ENCODE measurements at places on chromosomes 5 and 9. TPM values are rescaled to one million over a fixed set of nuclear protein-coding genes. Genes with fewer than 3 reads are reported as not detected.

- no peak for DNase-seq
Observed at GRCh38 chr5:2579126-2579525, 172.4 kb downstream of the IRX2 start.

DNA sequence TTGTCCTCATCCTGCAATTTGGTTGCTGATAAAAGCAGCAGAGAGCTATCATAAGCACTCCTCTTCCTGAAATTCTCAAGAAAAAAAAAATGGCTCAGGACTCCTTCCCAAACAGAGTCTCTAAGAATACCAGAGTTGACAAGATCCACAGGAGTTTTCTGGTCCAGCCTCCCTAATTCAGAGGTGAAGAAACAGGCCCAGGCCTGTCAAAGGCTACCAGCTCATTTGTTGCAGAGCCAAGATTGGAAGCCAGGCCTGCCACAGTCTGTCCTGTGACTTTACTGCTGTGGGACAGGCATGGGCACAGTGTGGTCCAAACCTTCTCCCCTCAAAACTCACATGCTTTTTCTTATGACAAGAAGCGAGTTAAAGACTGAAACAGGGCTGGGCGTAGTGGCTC, 41.5 kb downstream of the NIPSNAP3B start:
- DNase-seq = no peak

- DNase-seq = no peak
Observed at GRCh38 chr5:81838307-81838906, 87.5 kb upstream of the SSBP2 start.

The PCDHGC5 gene
- polyA plus RNA-seq = 2.5 TPM

DNA sequence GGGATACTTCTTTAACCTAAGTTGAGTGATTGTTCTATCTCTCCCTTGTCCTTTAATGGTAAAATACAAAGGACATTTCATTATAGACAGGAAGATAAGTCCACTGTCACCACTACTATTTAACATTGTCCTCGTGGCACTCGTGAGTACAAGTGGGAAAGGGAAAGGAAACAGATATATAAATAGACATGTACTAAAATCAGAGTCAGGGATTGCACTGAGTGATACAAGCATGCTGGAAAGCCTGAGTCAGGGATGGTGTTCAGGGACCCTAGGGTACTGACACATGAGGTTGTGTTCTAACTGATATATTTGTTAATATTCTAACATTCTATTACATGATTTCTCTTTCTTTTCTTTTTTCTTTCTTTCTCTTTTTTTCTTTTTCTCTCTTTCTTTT, 74.8 kb upstream of the FAM170A start:
- DNase-seq = no peak

The PCDHGA11 gene
- polyA plus RNA-seq = 7.5 TPM

GRCh38 chr9:109214414-109214813, 47.4 kb upstream of the FRRS1L start:
- DNase-seq = no peak

- DNase-seq = no peak
Observed at GRCh38 chr5:122929001-122929400, 83.6 kb downstream of the SNX24 start.

DNA sequence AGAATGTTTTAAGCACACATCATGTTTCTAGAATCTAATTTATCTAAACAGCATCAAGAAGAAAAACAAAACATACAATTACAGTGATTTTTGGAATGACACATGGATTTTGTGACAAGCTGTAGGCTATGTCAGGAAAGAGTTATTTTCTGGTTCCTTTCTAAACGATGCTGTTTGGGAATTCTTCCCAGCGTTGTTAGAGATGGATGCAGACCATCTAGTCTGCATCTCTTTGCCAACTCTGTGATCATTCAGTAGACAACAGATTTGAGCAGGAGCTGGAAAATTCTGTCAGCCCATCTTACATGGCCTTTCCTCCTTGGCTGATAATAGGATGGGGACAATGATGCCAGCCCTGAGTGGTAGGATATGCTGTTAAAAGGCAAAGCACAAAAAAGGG, 295.7 kb upstream of the TRPC7 start:
- DNase-seq = no peak

GRCh38 chr5:14489643-14490042, 91.9 kb upstream of the OTULINL start:
- DNase-seq = no peak

DNA sequence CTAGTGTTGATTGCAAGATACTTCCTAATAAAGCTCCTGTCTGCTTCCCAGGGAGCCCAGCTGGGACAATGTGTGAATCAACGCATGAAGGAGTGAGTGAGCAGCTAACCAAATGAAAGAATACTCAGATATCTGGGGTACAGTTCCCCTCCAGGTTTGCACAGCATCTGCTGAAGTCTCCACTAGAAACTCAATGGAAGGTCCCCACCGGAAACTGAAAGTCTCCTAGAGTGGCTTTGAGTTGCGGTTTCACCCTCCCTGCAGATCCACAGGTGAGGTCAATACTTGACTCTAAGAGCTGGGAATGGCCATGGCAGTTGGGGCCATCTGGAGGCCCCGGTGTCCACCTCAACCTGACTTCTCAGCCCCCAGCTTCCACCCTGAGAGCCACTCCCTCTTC, 198.2 kb upstream of the MSX2 start:
- no peak for DNase-seq
